Stomach (tissue), 19 donors: ENCODE measurements at places on chromosomes 7 and 10.
A peak's percentile ranks its signal among the peaks of the same experiment; 100 is the strongest.

- DNase-seq: no peak
- H3K4me1 ChIP-seq: no peaks in the 10 kb centered on the region
- no peak overlapping the region for H3K4me3 ChIP-seq
- H3K36me3 ChIP-seq: peaks cover 59% of the 10 kb centered on the region
Measured at GRCh38 chr7:73702226-73702625, 17.2 kb downstream of the STX1A start.

DNA sequence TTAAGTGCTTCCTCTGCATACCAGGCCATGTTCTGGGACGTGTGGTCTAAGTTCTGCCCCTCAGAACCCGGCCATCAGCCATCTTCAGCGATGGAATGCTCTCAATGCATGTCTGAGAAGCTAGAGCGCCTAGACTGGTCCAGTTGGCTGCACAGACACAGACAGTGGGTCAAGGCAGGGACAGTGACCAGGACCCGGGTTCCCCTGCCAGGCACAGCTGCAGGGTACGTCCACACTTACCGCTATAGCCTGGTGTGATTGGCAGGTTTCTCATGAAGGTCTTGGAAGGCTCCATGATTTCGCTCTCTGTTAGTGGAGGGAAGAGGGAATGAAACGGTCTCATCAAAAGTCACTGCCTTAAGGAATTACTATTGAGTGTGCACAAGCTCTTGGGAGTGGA, 47.3 kb downstream of the PNLIPRP2 start:
- no peak overlapping the region for H3K27ac ChIP-seq
- no peaks in the 10 kb centered on the region for H3K4me1 ChIP-seq
- DNase-seq: no peak
- H3K4me3 ChIP-seq: no peak overlapping the region
- H3K36me3 ChIP-seq: no peaks in the 10 kb centered on the region

DNA sequence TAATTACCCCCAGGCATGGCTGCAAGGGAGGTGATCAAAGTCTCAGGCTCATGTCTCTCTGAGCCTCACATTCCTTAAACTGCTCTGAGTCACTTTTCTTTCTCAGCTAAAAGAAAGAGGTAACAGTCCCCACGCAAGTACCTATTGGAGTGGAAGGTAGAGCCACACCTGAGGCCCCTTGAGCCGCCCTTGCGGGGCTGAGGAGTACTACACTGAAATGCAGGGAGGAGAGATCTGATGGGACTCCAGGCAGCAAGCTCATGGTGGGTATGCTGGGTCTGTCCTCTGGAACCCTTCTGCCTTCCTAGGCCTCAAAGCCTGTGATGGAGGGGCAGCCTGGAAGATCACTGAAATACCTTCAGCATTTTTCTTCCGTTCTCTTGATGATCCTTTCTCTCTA, 960.0 kb downstream of the DNAJB9 start:
- H3K36me3 ChIP-seq: no peaks in the 10 kb centered on the region
- no peak for DNase-seq
- no peak overlapping the region for H3K4me3 ChIP-seq
- H3K4me1 ChIP-seq: no peaks in the 10 kb centered on the region
- H3K27me3 ChIP-seq: no peaks in the 10 kb centered on the region

- no peak overlapping the region for H3K4me3 ChIP-seq
- H3K4me1 ChIP-seq: peaks cover 50% of the 10 kb centered on the region
- no peaks in the 10 kb centered on the region for H3K36me3 ChIP-seq
- DNase-seq: no peak
- no peak overlapping the region for H3K27ac ChIP-seq
Measured at GRCh38 chr10:80411681-80412220, 3.4 kb downstream of the PRXL2A start.

GRCh38 chr7:125424721-125425120, 495.1 kb upstream of the POT1 start:
- H3K4me1 ChIP-seq: no peaks in the 10 kb centered on the region
- H3K27ac ChIP-seq: no peak overlapping the region
- H3K36me3 ChIP-seq: no peaks in the 10 kb centered on the region
- H3K27me3 ChIP-seq: no peaks in the 10 kb centered on the region
- DNase-seq: no peak

GRCh38 chr10:79981450-79982361, 32.8 kb upstream of the SFTPD start:
- DNase-seq: peak; percentile 72
- peak overlapping the region; percentile 52 for H3K27ac ChIP-seq
- H3K4me3 ChIP-seq: peak overlapping the region; percentile 67
- H3K36me3 ChIP-seq: no peaks in the 10 kb centered on the region
- H3K27me3 ChIP-seq: peaks cover 43% of the 10 kb centered on the region

- H3K27me3 ChIP-seq: no peaks in the 10 kb centered on the region
- no peak overlapping the region for H3K4me3 ChIP-seq
- H3K4me1 ChIP-seq: no peaks in the 10 kb centered on the region
Measured at GRCh38 chr10:23412223-23412622, 26.7 kb upstream of the OTUD1 start.

DNA sequence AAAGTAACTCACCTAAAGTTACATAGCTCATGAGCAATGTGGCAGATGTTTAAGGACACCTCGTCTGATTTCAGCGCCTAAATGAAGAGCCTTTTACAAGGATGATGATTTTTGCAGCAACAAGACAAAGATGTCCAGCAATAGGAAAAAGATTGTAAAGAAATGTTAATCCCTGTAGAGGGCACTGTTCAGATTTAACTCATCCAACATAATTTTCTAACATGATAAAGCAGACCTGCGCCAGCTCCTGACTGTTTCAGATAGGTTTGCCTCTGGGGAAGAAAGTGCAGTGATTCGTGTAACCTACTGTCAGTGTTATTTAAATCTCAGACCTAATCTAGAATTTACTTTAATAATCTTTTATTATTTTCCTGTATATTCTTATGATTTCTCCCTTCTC, 595.2 kb downstream of the AUTS2 start:
- H3K4me3 ChIP-seq: no peak overlapping the region
- H3K27ac ChIP-seq: no peak overlapping the region
- no peak for DNase-seq
- no peaks in the 10 kb centered on the region for H3K36me3 ChIP-seq
- H3K27me3 ChIP-seq: no peaks in the 10 kb centered on the region

- H3K4me1 ChIP-seq: peaks cover 27% of the 10 kb centered on the region
- no peaks in the 10 kb centered on the region for H3K36me3 ChIP-seq
- H3K4me3 ChIP-seq: peak overlapping the region; percentile 69
- no peaks in the 10 kb centered on the region for H3K27me3 ChIP-seq
Measured at GRCh38 chr7:142855756-142856564, 1.1 kb downstream of the EPHB6 start.

GRCh38 chr7:4682621-4683042, 537 bp downstream of the FOXK1 start:
- peak; percentile 80 for DNase-seq
- no peaks in the 10 kb centered on the region for H3K36me3 ChIP-seq
- H3K4me1 ChIP-seq: peaks cover 16% of the 10 kb centered on the region
- H3K4me3 ChIP-seq: peak overlapping the region; percentile 83
- H3K27ac ChIP-seq: peak overlapping the region; percentile 93

- H3K4me3 ChIP-seq: no peak overlapping the region
- no peak for DNase-seq
- H3K27ac ChIP-seq: no peak overlapping the region
- H3K36me3 ChIP-seq: no peaks in the 10 kb centered on the region
- H3K27me3 ChIP-seq: no peaks in the 10 kb centered on the region
Measured at GRCh38 chr7:18414885-18415284, 80.7 kb upstream of the HDAC9 start.

- peaks cover 4% of the 10 kb centered on the region for H3K27me3 ChIP-seq
- no peak overlapping the region for H3K4me3 ChIP-seq
- H3K36me3 ChIP-seq: no peaks in the 10 kb centered on the region
Measured at GRCh38 chr7:112199035-112199655, 7.1 kb downstream of the DOCK4 start.

GRCh38 chr7:98200364-98200763, 10.9 kb upstream of the BHLHA15 start:
- H3K4me3 ChIP-seq: no peak overlapping the region
- peaks cover 55% of the 10 kb centered on the region for H3K36me3 ChIP-seq
- H3K27me3 ChIP-seq: no peaks in the 10 kb centered on the region
- H3K27ac ChIP-seq: no peak overlapping the region
- DNase-seq: no peak

DNA sequence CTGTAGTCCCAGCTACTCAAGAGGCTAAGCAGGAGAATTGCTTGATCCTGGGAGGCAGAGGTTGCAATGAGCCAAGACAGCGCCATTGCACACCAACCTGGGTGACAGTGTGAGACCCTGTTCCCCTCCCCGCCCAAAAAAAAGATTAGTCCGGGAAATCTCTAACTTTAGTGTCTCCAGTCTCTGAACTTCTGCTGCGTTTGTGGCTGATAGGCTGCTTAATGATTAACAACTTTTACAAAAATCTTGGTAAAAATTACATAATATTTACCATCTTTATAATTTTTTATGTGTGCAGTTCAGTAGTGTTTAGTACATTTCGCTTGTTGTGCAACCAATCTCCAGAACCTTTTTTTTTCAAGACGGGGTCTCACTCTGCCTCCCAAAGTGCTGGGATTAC, 9.7 kb upstream of the PLAU start:
- no peaks in the 10 kb centered on the region for H3K36me3 ChIP-seq
- DNase-seq: no peak
- no peak overlapping the region for H3K4me3 ChIP-seq
- no peaks in the 10 kb centered on the region for H3K4me1 ChIP-seq
- no peaks in the 10 kb centered on the region for H3K27me3 ChIP-seq

DNA sequence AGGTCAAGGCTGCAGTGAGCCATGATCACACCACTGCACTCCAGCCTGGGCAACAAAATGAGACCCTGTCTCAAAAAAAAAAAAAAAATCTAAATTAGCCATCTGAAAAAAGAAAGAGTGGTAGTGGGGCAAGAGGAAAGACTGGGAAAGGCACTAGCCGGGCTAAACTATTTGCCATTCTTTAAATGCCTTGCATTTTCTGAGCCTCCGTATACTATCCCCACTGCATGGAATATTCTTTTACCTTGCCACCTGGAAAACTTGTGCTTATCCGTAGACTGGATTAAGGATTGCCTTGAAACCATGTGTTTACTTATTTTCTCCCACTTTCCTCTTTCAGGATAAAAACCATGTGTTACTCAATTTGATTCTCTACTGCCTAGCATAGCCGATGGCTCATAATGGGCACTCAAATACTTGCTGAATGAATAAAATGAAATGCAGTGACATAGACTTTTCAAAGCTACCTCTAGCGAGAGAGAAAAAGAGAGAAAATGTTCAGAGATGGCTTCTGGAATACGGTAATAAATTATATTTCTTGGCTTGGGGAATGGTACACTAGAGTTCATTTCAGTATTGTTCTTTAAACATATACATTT, 30.6 kb downstream of the HYCC1 start:
- no peak overlapping the region for H3K4me3 ChIP-seq
- no peaks in the 10 kb centered on the region for H3K4me1 ChIP-seq
- H3K27ac ChIP-seq: no peak overlapping the region
- H3K27me3 ChIP-seq: no peaks in the 10 kb centered on the region
- no peak for DNase-seq

DNA sequence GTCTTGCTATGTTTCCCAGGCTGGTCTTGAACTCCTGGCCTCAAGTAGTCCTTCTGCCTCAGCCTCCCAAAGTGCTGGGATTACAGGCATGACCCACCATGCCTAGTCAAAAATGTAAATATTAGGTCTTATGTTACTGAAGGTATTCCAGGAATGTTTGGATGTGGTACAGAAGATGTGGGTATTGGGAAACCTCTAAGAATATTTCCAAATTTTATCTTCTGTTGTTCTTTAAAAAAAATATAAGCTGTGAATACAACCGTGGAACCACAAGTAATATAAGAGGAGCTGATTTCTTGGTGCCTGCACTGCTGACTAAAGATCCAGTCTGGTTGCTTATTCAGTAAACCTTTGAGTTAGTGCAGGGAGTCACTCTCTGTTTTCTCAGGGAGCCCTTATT, 178.3 kb downstream of the AUTS2 start:
- H3K4me1 ChIP-seq: peaks cover 16% of the 10 kb centered on the region
- H3K27ac ChIP-seq: no peak overlapping the region
- no peak for DNase-seq
- H3K27me3 ChIP-seq: no peaks in the 10 kb centered on the region

GRCh38 chr10:81730891-81731290, 144.1 kb upstream of the NRG3 start:
- H3K4me1 ChIP-seq: no peaks in the 10 kb centered on the region
- H3K36me3 ChIP-seq: no peaks in the 10 kb centered on the region

- H3K4me1 ChIP-seq: peaks cover 21% of the 10 kb centered on the region
- DNase-seq: no peak
- no peak overlapping the region for H3K27ac ChIP-seq
- no peaks in the 10 kb centered on the region for H3K27me3 ChIP-seq
- H3K4me3 ChIP-seq: peak overlapping the region; percentile 83
Measured at GRCh38 chr7:18087026-18087686, 59.5 kb upstream of the PRPS1L1 start.

DNA sequence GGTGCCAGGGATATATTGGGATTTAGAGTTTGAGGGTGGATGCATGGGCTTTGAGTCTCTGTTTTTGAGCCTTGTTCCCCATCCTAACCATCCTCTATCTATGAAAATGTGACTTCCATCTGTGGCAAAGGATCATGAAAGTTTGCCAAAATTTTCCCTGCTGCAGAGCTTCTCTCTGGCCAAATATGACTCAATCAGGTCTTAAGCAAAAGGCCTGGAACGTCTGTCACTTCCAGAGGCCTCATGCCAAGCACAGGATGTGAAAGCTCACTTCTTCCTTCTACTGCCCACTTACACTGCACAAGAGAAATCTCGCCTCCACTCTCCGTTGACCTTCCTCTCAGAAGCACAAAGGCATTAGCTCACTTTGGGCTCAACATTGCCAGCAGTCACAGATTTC, 696.9 kb upstream of the NRP1 start:
- no peaks in the 10 kb centered on the region for H3K36me3 ChIP-seq
- peaks cover 4% of the 10 kb centered on the region for H3K4me1 ChIP-seq
- DNase-seq: no peak

DNA sequence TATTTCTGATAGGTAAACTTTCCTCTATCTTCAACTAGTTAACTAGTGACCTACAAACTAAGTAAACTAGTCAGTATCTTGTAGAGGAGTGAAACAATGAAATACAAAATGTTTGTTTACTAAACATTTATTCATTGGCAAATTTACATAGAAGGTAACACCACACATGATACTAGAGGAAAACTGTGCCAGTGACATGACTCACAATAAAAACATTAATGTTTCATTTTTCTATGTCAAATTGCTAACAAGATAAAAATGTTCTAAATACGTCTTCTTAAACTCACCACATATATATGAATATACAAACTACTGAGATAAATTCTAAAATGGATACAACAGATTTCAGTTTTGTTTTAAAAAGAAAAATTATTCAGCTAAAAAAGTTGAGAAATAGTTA, 471.3 kb downstream of the PARD3 start:
- peaks cover 36% of the 10 kb centered on the region for H3K4me1 ChIP-seq
- H3K27ac ChIP-seq: no peak overlapping the region
- H3K4me3 ChIP-seq: no peak overlapping the region
- no peak for DNase-seq

- H3K4me1 ChIP-seq: no peaks in the 10 kb centered on the region
- no peak overlapping the region for H3K4me3 ChIP-seq
- no peaks in the 10 kb centered on the region for H3K36me3 ChIP-seq
- H3K27me3 ChIP-seq: no peaks in the 10 kb centered on the region
Measured at GRCh38 chr7:80459776-80460510, 51.9 kb downstream of the GNAT3 start.

- H3K36me3 ChIP-seq: no peaks in the 10 kb centered on the region
- H3K4me3 ChIP-seq: no peak overlapping the region
- H3K27ac ChIP-seq: no peak overlapping the region
- no peaks in the 10 kb centered on the region for H3K4me1 ChIP-seq
- no peak for DNase-seq
Measured at GRCh38 chr7:110051372-110051771, 1039.6 kb upstream of the LRRN3 start.
